IgD-negative memory B cell (primary cell): ENCODE measurements at places on chromosomes 12 and 14. TPM values are rescaled to one million over a fixed set of nuclear protein-coding genes. Genes with fewer than 3 reads are reported as not detected.

DTX1 gene
- 0.61 TPM for polyA plus RNA-seq

IFNG-AS1 gene
- polyA plus RNA-seq: 21.1 TPM

NANOG gene
- not detected for polyA plus RNA-seq

LUM gene
- polyA plus RNA-seq: not detected

PLEKHG3 gene
- 4.7 TPM for polyA plus RNA-seq

RBP5 gene
- not detected for polyA plus RNA-seq

RHEBL1 gene
- polyA plus RNA-seq: 3.2 TPM

DNAJC22 gene
- not detected for polyA plus RNA-seq

JAG2 gene
- polyA plus RNA-seq: not detected

GLT8D2 gene
- 0.23 TPM for polyA plus RNA-seq

RASSF9 gene
- polyA plus RNA-seq: not detected

RFX4 gene
- polyA plus RNA-seq: not detected

RNFT2 gene
- polyA plus RNA-seq: 3.3 TPM

ETFBKMT gene
- 1.3 TPM for polyA plus RNA-seq

LRRC10 gene
- not detected for polyA plus RNA-seq

SLC7A8 gene
- 0.25 TPM for polyA plus RNA-seq

PTCSC3 gene
- polyA plus RNA-seq: not detected

GPR135 gene
- polyA plus RNA-seq: 0.36 TPM

TAS2R20 gene
- polyA plus RNA-seq: not detected

KRT85 gene
- not detected for polyA plus RNA-seq

DBX2 gene
- not detected for polyA plus RNA-seq

VASH1 gene
- 0.70 TPM for polyA plus RNA-seq

C12orf54 gene
- polyA plus RNA-seq: not detected

SELPLG gene
- polyA plus RNA-seq: 37.0 TPM

NID2 gene
- 0.73 TPM for polyA plus RNA-seq

RHOJ gene
- polyA plus RNA-seq: not detected

IL25 gene
- not detected for polyA plus RNA-seq

PITPNM2 gene
- 0.95 TPM for polyA plus RNA-seq

CLEC4C gene
- 1.3 TPM for polyA plus RNA-seq

PSMD9 gene
- 78.3 TPM for polyA plus RNA-seq

SCNN1A gene
- not detected for polyA plus RNA-seq

GZMH gene
- 24.2 TPM for polyA plus RNA-seq

CLEC1A gene
- polyA plus RNA-seq: not detected

INHBE gene
- not detected for polyA plus RNA-seq

RNASE1 gene
- polyA plus RNA-seq: not detected

ANG gene
- 9.9 TPM for polyA plus RNA-seq

VRTN gene
- polyA plus RNA-seq: not detected
